ENCODE measurements at places on chromosomes 3 and 15.

- DNase-seq, result no peak
Measured at GRCh38 chr15:29826908-29827820, 4.9 kb upstream of the TJP1 start.

- no peak for DNase-seq
Measured at GRCh38 chr15:87949151-87949574, 307.4 kb downstream of the NTRK3 start.

GRCh38 chr3:167887096-167887495 lies 151.6 kb downstream of the SERPINI1 start:
- DNase-seq, result no peak

DNA sequence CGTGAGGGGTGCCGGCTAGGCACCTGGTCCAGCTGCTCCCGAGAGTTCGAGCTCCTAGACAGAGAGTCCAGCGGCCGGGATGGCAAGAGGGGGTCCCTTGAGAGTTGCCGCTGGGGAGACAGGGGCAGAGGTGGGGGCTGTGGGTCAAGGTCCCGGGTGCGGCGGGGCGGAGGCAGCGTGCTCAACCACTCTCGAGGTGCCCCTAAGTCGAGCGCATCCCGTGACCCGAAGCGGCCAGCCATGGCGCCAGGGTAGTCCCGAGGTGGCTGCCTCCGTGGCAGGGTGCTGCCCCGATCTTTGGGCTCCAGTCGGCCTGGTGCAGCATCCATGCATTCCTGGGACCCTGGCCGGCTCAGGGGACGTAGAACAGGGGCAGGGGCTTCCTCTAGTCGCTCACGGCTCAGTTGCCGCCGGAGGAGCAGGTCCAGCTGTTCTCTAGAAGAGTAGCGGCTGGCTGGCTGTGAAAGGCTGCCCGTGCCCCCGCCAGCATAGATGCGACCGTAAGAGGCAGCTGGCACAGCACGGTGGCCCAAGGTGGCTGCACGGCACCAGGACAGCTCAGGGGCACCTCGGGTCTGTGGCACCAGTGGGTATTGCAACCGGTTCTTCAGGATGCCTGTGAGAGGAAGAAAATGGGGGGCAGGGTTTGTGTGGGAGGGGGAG lies 4.8 kb upstream of the SLC26A6 start:
- no peak for DNase-seq

GRCh38 chr15:40471808-40472150 lies 995 bp downstream of the CHST14 start:
- DNase-seq, result no peak

DNA sequence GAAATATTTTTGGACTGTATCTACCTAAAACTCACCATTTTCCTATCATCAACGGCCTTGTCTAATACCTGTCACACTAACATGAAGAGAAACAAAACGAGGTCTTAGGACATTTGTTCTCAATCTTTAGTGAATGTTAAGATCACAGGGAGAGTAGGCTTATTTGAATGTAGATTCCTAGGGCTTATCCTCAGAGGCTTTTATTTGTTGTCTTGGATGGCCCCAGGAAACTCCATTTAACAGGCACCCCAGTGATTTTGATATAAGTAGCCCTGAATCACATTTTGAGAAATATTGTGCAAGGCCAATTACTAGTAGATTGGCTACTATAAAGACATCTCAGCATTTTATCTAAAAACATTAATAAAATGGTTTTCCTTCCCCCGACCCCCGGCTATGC lies 367.4 kb downstream of the GAP43 start:
- DNase-seq, result no peak

- no peak for DNase-seq
Measured at GRCh38 chr3:144754076-144754783, 782.6 kb downstream of the DIPK2A start.

DNA sequence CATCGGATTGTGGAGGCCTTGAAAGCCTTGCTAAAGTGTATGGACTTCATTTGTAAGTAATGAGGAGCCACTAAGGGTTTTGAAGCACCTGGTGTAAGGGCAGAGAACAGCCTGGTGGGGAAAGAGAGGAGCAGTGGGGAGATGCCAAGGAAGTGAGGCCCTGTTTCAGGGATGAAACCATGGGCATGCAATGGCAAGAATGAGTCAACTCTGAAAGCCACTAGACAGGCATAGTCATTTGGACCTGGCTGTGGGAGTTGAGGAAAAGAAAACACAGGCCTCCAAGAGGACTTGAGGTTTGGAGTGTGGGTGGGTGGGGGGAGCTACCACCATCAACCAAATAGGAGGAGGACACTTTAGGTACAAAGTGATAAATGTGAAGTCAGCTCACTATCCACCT lies 7.6 kb downstream of the XCR1 start:
- DNase-seq, result peak; percentile 25

DNA sequence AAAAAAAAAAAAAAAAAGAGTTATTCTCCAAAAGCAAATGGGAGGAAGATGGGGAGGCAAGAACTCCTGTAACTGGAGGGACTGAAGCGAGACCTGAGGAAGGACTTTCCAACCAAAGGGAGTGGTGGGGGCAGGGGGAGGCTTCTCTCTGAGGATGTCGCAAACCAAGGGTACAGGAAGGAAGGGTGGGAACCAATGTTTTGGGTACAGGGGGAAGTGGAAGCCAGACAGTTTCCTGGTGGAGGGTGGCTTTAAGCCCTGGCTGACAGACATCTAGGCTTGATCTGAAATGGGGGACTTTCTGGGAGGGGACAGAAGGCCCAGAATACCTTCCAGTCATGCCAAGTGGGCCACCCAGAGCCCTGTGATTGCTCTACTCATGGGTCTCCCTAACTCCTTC lies 27.0 kb downstream of the VIPR1 start:
- DNase-seq, result no peak

DNA sequence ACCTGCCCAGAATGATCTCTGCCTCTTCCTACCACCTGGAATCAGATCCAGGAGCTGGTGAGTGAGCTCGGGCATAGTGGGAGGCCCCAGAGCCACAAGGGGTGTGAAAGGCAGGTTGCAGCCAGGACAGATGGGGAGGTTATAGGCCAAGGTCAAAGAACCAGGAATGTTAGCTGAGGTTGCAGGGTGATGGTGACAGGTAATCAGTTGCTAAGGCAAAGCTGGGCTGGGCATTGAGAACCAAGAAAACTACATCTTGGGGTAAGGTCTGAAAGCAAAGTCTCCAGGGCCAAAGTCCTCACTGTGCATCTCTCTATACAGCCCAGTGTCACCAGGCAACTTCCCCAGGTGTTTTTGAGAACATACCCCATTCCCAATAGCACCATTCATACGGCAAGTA lies 38.4 kb upstream of the SLC6A11 start:
- no peak for DNase-seq

DNA sequence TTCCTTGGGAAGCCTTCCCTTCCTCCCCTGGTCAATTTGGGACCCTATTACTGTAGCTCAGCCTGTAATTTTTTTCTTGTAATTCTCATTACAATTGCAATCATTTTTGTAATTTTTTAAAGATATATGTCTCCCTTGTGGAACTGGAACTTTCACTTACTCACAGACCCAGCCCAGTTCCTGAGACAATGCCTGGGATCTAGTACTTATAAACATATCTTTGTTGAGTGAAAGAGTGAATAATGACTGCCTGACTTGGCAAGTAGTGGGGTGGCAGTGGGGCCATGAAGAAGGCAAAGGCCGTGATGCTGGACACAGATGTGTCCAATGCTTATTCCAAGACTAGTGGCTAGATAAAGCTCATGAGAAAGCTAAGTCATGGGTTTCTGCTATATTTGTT lies 294.5 kb upstream of the LRRN1 start:
- no peak for DNase-seq

- DNase-seq, result no peak
Measured at GRCh38 chr15:44661576-44661975, 1.9 kb downstream of the SPG11 start.

DNA sequence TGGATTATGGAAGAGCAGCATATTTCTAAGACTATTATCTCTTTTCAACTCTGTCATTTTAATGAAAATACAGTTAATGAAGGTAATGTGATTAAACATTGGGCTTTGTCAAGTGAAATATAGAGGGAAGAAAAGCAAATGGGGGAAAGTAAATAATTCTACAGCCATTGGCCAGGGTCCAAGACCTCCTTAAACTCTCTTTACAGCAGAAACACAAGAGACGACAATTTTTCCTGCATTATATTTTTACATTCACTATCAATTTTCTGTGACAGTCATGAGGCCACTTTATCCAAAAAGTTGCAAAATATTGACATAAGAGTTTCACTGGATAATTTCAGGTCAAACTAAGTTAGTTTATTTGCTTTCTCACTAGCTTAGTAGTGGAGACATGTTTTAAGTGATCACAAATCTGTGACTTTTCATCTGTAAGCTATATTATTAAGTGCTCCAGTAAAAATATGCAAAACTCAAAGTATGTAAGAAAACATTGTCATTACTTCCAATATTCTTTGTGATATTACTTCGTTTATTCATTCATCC lies 385.9 kb upstream of the DPH6 start:
- DNase-seq, result no peak

DNA sequence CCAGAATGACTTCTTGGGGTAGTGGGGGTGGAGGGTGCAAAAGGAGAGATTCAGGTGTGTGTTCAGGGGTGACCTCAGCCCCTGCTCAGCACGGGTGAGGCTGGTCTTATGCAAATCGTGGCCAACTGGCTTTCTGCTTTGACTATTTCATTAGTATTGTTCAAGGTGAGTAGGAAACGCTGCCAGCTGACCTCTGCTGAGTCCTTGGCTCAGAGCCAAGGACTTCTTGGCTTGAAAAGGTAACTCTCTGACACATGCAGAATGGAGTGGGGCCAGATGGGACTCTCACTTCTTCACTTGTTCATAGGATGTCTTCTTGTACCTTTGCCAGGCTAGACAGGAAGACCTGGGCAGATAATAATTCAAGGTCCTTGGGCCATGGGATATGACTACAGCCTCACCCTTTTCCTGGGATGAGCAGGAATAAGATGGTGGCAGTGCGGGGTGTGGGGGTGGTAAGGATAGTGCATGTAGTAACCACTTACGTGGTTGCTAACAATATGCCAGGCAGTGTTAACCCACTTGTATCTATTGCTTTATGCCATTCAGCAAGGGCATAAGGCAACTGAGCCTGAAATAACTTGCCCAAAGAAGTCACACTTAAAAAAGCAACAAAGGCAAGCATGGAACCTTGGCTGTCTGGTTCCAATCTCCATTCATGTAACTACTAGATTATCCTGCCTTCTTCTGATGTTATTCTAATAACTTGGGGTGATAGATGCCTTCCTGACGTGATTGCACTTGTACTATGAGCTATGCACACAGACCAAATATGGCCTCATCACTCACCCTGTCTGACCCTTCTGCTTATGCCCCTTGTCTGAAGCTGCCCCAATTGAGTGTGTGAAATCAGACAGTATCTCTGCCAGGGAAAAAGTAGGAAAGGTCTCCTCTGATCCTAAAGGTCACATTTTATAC lies 193.1 kb downstream of the NR1D2 start:
- no peak for DNase-seq

GRCh38 chr3:24119321-24119751 lies 174.2 kb downstream of the NR1D2 start:
- DNase-seq, result no peak

DNA sequence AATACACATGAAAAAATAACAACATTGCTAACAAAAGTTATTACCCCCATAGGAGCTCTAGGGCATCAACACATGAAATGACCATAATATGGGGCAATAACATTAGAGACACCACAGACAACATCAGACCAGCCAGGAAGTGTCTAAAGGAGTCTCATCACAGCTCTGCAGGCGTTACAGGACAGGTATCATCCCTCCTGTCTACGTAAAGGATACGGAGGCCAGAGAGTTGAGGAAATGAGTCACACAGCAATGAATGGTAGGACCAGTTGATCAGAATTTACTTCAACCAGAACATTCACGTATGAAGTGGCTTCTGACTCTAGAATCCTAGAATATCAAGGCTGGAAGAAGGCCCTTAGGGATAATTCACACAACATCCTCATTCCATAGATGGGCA lies 1.8 kb downstream of the NME9 start:
- DNase-seq, result no peak

GRCh38 chr15:71683411-71684274 lies 126.7 kb upstream of the NR2E3 start:
- DNase-seq, result no peak

GRCh38 chr15:64501396-64501715 lies 41.0 kb downstream of the ZNF609 start:
- no peak for DNase-seq

- DNase-seq, result no peak
Measured at GRCh38 chr15:70111203-70112073, 13.7 kb upstream of the TLE3 start.

GRCh38 chr3:182729903-182730674 lies 63.2 kb upstream of the ATP11B start:
- DNase-seq, result no peak

DNA sequence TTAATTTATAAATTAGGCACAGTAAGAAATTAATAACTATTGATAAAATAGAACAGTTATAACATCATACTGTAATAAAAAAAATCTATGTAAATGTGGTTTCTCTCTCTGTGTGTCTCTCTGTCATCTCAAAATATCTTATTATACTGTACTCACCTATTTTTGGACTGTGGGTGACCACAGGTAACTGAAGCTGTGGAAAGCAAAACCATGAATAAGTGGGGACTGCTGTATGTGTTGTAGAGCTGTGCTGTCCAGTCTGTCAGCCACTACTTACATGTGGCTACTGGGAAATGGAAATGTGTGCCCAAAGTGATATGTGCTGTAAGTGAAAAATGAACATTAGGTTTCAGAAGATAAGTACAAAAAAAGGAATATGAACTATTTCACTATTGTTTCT lies 145.5 kb downstream of the CNTN4 start:
- no peak for DNase-seq

DNA sequence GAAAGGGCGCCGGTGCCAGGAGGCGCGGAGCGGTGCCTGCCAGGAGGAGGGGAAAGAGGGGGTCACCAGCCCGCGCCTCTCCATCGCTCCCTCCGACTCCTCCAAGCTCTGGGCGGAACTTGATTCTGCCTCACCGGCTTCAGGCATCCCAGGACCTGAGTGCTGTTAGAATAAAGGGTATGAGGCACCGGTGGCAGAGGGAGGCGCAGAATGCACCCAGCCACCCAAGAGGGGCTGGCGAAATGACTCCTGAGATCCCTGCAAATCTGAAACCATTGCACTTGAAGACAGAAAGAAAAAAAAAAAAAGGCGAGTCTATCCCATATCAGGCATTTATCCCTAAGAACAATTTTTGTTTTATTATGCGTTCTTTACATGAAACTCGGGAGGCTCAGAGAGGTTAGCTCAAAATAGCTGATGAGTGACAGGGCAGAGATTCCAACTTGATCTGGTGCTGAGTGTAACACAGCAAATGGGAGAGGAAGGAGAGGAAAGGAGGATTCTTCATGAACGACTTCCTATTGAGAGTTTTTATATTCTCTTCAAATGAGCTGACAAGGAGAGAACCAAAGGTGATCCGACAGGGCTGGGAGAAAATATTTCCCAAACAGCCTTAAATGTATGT lies 157.0 kb upstream of the FRMD4B start:
- DNase-seq, result no peak

Data from activated T-cell treated with anti-CD3 and anti-CD28 coated beads for 24 hours (primary cell).